AG04449 (cell line): ENCODE measurements at places on chromosomes 7 and 10.

GRCh38 chr10:33101392-33101787 is 143.4 kb upstream of the ITGB1 start:
- no peak for DNase-seq

DNA sequence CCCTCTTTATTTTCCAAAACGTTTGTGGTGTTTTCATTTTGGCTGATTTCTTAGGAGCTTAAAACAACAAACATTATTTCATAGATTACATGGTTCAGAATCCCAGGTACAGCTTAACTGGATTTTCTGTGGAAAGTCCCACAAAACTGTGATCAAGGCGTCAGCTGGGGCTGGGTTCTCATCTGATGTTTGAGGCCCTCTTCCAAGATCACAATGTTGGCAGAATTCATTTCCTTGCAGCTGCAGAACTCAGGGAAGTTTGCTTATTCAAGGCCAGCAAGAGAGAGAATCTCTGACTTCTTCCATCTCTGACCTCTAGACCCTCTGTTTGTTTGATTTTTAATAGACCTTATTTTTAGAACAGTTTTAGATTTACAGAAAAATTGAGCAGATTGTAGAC is 108.4 kb upstream of the AGK start:
- DNase-seq: no peak

- DNase-seq: no peak
These were observed 576 bp upstream of the CSGALNACT2 start for GRCh38 chr10:43137717-43138020.

GRCh38 chr10:33764694-33765185 is 430.3 kb upstream of the NRP1 start:
- DNase-seq: no peak

GRCh38 chr7:5375925-5376324 is 47.7 kb downstream of the TNRC18 start:
- no peak for DNase-seq

DNA sequence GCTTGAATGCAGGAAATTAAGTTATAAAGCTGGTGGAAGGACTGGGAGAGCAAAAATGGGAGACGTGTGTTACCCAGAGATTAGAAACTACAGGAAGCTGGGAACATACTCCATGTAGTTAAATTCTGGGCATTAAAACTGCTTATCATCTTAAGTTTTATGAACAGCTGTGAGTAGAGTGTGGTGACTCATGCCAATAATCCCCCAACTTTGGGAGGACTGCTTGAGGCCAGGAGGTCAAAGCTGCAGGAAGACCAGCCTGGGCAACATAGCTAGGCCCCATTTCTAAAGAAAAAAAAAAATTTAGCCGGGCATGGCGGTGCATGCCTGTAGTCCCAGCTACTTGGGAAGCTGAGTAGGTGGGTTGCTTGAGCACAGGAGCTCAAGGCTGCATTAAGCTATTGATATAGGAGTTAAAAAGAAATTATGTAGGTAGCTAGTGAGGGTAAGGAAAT is 56.2 kb upstream of the SEPHS1 start:
- no peak for DNase-seq
